ENCODE measurements at places on chromosomes 5 and 9. TPM values are rescaled to one million over a fixed set of nuclear protein-coding genes. Genes with fewer than 3 reads are reported as not detected.

Gene PCDHA9
- total RNA-seq = 2.0 TPM

Gene CDH9
- total RNA-seq = 0.25 TPM

Gene SPATA24
- 94.6 TPM for total RNA-seq

Gene HSPB3
- total RNA-seq = 4.5 TPM

Gene POU5F2
- total RNA-seq = 6.5 TPM

Gene PRRX2
- 19.1 TPM for total RNA-seq

DNA sequence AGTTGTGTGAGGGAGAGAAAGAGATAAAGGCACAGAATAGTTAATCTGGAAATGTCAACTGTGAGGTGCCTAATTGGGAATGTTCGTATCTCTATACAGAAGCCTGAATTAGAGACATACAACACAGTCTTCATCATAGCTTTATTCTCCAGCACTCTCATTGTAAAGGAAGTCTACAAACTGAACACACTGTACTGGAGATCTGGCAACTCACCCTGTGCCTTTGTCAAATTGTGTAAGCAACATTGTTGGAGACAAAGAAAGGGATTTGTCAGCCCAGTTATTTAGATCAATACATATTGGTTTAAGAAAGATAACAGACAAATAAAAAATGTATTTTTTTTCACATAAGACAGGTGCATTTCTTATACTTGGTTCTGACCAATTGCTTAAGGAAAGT, 832.9 kb upstream of the DMAC1 start:
- no peak for DNase-seq

DNA sequence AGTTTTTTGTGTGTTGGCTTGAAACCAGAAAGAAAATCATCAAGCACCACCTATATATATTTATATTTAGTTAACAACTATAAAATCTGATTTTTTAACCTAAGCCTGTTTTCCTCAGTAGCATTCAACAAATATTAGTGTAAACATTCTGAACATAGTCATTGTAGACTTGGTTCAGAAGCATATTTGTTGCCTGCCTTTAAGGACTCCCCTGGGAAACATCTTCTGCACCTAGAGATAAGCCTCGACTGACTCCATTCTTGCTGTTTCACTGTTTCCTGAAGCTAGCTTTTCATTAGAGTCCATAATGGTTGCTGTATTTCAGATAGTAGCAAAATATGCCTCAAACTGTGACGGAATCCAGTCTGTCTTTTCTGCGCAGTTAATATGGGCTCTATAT, 123.5 kb downstream of the TRIO start:
- no peak for DNase-seq

DNA sequence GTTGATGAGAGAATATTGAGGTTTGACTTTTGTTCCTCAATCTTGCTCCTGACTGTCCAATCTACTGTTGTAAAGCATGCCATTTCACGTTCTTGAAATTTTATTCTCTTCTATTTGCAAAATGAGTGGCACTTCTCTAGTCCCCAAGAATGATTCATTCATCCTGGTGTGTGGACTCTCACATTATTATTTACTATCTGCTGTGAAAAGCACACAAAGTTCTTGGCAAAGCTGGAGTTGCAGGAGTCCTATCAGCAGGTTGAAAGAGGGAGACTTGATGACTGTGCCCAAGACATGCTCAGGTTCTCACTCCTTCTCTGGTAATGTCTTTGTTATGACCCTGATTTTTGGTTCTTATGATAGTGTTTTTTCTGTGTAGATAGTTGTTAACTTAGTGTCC, 382.6 kb downstream of the DMRTA1 start:
- no peak for DNase-seq

GRCh38 chr5:4212981-4213819, 617.6 kb downstream of the IRX1 start:
- DNase-seq = no peak

- DNase-seq = no peak
These were observed 223.4 kb upstream of the FAM174A start for GRCh38 chr5:100311806-100312205.

GRCh38 chr5:161149078-161149477, 297.1 kb upstream of the ATP10B start:
- DNase-seq = no peak

- DNase-seq = no peak
These were observed 335 bp downstream of the ROPN1L start for GRCh38 chr5:10441992-10442435.

GRCh38 chr5:132434416-132435286, 55.9 kb downstream of the IRF1 start:
- DNase-seq = no peak

DNA sequence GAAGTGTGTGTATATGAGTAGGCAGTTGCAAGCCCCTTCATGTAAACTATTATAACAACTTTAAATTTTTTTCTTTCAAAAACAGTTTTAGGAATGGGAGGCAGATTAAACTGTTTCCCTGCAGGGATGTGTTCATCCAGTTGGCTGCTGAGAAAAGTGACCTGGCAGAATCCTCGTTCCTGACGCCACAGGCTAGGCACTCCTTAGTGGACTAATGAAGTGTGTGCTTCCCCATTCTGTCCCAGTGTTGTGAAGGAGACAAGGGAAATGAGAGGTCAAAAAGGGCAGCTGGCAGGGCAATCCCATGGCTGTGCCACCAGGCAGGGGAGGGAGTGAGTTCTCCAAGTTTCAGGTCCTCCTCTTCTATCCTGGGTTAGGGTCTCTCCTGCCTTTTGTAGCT, 59.8 kb downstream of the FOXD1 start:
- no peak for DNase-seq

GRCh38 chr9:93946338-93946712, 8.8 kb downstream of the BARX1 start:
- DNase-seq = no peak

DNA sequence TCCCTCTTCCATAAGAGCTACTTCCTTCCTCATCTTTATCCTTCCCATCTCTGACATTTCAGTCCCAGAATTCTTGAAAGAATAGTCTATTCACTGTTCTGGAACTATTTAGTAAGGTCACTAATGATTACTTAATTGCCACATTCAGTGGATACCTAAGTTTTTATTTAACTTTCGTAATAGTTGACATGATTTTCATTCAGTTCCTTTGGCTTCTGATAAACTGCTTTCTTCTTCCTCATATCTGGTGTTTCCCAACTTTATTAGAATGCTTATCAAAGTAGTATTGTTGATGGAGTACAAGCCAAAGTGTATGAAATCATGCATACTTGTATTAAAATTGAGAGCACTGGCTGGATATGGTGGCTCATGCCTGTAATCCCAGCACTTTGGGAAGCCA, 10.8 kb downstream of the UBE2D2 start:
- DNase-seq = no peak

- DNase-seq = no peak
These were observed 404.9 kb upstream of the ADAMTS16 start for GRCh38 chr5:4735261-4735660.

DNA sequence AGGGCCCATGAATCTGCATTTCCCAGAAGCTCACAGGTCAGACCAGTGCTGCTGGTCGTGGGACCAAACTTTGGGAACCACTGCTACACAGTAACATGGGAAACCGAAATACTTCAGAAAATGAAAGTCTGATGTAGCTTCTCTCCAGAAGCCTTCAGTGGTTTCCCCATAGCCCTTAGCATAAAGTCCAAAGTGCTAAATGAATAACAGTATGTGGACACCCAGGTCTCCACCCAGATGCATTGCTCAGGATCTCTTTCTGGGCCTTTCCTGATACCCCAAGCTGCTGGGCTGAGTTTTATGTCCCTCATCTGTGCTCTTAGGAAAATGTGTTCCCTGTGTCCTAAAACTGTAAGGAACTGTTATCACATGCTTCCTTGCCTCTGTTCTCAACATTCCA, 100.4 kb downstream of the NFIB start:
- DNase-seq = no peak

GRCh38 chr5:165497707-165498106, 1992.3 kb downstream of the MAT2B start:
- no peak for DNase-seq
